ENCODE measurements at places on chromosomes 1 and 21.

- DNase-seq: no peak
Observed at GRCh38 chr1:92399076-92399475, 87.6 kb downstream of the GFI1 start.

DNA sequence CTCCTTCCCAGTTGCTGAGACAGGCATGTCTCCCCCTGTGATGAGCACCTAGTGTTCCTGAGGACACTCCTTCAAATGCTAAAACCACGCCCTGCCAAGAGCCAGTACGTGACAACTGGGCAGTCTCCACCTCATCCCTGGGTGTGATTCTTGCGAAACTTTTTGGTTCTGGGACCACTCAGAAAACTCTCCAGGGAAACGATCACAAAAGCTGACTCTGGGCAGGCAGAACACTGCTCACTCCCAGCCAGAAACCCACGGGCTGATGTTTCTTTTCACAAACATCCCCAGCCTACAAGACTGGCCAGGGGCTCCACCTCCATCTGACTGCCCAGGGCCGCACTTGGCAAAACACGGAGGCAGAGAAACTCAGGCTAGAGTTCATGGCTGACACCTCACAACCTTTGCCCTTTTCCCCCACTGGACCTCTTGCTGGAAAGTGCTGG lies 24.4 kb downstream of the DHRS3 start:
- DNase-seq: no peak

GRCh38 chr1:45908611-45909140 lies 105.3 kb downstream of the MAST2 start:
- DNase-seq: no peak

- no peak for DNase-seq
Observed at GRCh38 chr1:157137046-157137407, 1.2 kb downstream of the ETV3 start.

DNA sequence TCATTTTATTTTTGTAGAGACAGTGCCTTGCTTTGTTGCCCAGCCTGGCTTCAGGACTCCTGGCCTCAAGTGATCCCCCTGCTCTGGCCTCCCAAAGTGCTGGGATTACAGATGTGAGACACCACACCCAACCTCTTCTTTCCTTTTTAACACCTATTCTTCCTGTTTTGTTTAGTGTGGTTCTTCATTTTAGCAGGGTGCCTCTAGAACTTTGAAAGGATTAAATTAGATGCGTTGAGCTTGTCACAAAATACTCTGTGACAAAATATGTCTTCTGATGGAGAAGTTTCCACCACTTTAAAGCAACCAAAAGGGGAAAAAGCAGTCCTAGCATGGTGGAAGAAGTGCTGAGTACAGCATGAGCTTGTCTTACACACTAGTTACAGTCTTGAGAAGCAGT lies 42.0 kb downstream of the CDC14A start:
- no peak for DNase-seq

DNA sequence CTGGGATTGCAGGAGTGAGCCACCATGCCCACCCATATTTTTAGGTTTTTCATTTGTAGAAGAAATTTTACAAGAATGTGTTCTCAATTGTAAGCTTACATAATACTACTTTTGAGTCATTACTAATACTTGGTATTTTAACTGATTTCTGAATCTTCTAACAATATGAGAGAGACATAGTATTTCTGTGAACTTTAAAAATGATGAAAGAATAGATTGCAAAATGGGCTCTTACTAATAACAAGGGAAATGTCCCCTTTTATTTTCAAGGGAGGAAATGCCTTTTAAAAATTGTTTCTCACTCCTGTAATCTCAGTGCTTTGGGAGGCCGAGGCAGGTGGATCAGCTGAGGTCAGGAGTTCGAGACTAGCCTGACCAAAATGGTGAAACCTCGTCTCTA lies 5.9 kb downstream of the AGO3 start:
- DNase-seq: no peak

- DNase-seq: no peak
Observed at GRCh38 chr1:61459345-61459744, 265.6 kb downstream of the TM2D1 start.

DNA sequence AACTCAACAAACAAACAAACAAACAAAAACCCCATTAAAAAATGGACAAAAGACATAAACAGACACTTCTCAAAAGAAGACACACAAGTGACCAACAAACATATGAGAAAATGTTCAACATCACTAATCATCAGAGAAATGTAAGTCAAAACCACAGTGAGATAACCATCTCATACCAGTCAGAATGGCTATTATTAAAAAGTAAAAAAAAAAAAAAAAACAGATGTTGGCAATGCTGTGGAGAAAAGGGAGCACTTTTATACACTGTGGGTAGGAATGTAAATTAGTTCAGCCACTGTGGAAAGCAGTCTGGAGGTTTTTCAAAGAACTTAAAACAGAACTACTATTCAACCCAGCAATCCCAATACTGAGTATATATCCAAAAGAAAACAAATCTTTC lies 94.7 kb downstream of the PLPP3 start:
- DNase-seq: no peak

- no peak for DNase-seq
Observed at GRCh38 chr1:246304484-246305259, 202.4 kb downstream of the SMYD3 start.

GRCh38 chr1:243798726-243799125 lies 51.3 kb downstream of the AKT3 start:
- DNase-seq: peak; percentile 73

GRCh38 chr1:181646710-181647109 lies 163.4 kb downstream of the CACNA1E start:
- DNase-seq: no peak

DNA sequence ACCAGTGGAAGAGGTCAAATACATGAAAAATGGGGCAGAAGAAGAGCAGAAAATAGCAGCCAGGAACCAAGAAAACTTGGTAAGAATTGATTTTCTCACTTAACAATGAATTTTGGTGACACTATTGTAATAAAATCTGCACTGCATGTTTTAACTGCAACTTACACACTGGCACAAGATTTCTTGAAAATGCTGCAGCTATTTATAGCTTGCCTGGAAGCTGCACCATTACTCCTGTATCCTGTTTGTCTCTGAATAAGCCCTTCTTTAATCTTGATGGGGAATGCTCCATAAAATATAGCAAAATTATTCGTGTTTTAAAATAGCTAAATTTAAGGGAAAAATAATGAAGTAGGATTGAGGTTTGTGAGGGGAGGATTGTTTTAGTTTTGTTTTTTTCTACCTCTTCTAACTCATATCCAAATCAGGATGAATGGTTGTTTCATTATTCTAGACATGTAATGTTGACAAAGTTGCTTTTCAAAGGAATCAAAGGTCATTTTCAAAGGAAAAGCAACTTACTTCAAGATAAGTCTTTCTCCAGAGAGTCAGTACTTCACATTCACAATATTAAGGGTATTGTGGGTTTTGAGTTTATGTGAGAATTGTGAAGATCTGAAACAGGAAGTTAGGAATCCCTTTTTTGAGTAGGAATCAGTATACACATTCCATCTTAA lies 120.9 kb downstream of the C1orf21 start:
- no peak for DNase-seq

- no peak for DNase-seq
Observed at GRCh38 chr1:3038571-3039181, 17.4 kb downstream of the ACTRT2 start.

- DNase-seq: no peak
Observed at GRCh38 chr1:228410015-228410414, 3.4 kb upstream of the TRIM11 start.

DNA sequence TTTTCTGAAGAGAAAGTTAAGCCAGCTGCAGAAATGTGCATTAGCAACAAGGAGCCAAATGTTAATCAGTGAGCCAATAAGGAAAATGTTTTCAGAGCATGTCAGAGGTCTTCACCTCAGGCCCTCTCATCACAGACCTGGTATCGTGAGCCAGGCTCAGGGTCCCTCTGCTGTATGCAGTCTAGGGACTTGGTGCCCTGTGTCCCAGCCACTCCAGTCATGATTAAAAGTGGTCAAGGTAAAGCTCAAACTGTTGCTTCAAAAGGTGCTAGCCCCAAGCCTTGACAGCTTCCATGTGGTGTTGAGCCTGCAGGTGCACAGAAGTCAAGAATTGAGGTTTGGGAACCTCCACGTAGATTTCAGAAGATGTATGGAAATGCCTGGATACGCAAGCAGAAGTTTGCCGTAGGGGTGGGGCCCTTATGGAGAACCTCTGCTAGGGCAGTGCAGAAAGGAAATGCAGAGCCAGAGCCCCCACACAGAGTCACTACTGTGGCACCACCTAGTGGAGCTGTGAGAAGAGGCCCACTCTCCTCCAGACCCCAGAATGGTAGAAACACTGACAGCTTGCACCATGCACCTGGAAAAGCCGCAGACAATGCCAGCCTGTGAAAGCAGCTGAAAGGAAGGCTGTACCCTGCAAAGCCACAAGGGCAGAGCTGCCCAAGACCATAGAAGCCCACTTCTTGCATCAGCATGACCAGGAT lies 1128.7 kb downstream of the AMY1C start:
- DNase-seq: no peak

GRCh38 chr1:26031611-26032220 lies 10.1 kb downstream of the EXTL1 start:
- no peak for DNase-seq

- DNase-seq: no peak
Observed at GRCh38 chr1:100304227-100304626, 38.2 kb downstream of the RTCA start.

GRCh38 chr1:80893115-80893514 lies 907.6 kb upstream of the ADGRL2 start:
- DNase-seq: no peak

DNA sequence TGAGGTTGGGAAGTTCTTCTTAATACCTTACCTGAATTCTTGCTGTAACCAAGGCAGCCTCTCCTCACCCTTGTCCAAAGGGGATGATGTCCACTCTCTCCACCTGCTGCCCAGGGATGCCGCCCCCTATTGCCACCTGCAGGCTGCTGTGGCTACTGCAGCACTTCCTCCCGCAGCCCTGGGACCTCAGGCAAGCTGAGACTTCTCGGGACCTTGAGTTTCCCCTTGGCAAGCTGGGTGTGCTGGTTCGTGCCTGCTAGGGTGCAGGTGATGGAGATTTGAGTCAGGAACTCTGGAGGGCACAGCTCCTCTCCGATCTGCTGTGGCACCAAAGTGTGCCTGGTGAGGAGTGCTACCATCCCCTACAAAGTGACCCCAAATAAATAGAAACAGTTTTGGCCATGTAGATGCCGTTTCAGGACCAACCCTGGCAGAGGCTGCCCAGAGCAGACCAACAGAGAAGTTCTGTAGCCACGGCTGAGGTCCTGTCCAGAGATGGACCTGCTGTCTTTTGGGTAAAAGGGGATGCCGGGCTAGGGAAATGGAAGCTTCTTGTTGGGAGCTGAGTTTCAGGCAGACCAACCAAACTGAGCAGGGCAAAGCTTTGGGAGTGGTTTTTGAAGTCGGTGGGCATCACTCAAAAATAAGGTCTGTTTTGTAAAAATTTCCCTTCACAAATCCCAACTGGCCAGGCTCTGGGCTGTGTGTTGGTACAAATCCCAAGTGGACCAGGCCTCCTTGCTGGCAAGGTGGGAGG lies 31.7 kb downstream of the RUNX3 start:
- DNase-seq: peak; percentile 60
